Glutamatergic neuron (in vitro differentiated cells): ENCODE measurements at places on chromosomes 5 and 9.

GRCh38 chr9:35962126-35962906 is 4.4 kb upstream of the OR2S2 start:
- DNase-seq, result peak; percentile 56

- DNase-seq, result no peak
Measured at GRCh38 chr5:55062039-55062779, 38.2 kb downstream of the GZMK start.

GRCh38 chr5:54882101-54882500 is 103.3 kb downstream of the ESM1 start:
- DNase-seq, result no peak

- no peak for DNase-seq
Measured at GRCh38 chr9:38643815-38644173, 23.4 kb upstream of the ANKRD18A start.
